ENCODE measurements at places on chromosomes 5 and 9.

GRCh38 chr5:68026092-68026885, 189.3 kb upstream of the PIK3R1 start:
- no peak for DNase-seq

DNA sequence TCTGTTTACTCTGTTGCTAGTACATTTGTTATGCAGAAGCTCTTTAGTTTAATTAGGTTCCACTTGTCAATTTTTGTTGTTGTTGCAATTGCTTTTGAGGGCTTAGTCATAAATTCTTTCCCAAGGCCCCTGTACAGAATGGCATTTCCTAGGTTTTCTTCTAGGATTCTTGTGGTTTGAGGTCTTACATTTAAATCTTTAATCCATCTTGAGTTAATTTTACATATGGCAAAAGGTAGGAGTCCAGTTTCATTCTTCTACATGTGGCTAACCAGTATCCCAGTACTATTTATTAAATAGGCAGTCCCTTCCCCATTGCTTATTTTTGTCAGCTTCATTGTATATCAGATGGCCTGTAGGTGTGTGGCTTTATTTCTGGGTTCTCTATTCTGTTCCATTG, 792.4 kb downstream of the PTPRD start:
- no peak for DNase-seq

- no peak for DNase-seq
Measured at GRCh38 chr9:19018201-19018600, 14.8 kb downstream of the SAXO1 start.

GRCh38 chr5:139955053-139955605, 88.0 kb downstream of the NRG2 start:
- no peak for DNase-seq

- no peak for DNase-seq
Measured at GRCh38 chr5:67317603-67318002, 121.0 kb upstream of the CD180 start.

- DNase-seq: no peak
Measured at GRCh38 chr9:97041898-97042297, 3.0 kb upstream of the CTSV start.

GRCh38 chr9:81684635-81685034, 4.7 kb downstream of the TLE1 start:
- no peak for DNase-seq

- DNase-seq: no peak
Measured at GRCh38 chr9:108277216-108277615, 578.6 kb downstream of the ACTL7B start.

DNA sequence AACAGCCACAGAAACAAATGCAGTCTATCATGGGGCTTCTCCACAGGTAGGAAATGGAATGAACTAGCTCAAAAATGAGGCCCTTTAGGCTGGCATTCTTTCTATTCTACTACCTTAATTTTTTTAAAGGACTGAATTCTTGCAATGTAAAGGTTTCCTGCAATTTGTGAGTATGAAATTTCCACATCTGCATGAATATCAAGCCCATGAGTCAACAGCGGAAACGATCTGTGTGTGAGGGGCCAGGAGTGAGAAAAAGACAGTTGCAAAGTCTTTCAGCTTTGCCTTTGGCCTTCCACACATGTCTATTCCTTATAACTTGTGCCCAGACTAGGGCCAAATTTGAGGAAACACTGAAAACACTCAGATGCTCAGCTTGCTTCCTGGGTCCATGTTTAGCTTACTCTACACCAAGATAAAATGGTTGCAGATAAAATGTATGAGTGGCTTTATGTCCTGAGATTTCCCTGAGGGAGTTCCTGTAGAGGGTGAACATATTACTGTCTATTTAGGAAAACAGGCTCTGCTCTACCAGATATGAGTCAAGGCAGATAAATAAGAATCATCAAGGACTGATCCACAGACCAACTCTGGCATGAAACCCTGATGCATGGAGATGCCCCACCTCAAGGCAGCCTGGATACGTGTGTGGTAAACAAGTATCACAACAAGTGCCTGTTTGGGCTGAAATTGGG, 46.5 kb downstream of the RETREG1 start:
- no peak for DNase-seq

- no peak for DNase-seq
Measured at GRCh38 chr9:18921366-18922075, 111.5 kb downstream of the SAXO1 start.

GRCh38 chr9:103837940-103838339, 256.2 kb upstream of the SMC2 start:
- DNase-seq: no peak

DNA sequence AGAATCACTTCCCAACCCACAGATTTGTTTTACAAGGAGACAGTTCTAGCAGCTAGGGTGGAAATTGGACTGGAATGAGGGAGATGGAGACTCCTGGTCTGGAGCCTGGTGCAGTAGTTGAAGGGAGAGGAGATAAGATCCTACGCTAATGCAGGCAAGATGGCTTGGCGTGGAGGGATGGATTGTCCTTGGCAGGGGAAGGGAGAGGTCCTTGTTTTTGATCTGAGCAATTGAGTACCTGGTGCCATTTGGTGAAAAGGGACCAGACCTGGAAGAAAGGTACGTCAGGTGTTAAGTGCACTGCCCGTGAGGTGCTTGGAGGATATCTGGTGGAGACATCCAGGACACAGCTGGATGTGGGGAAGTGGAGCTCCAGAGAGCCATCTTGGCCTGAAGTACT, 35.7 kb downstream of the ANGPTL2 start:
- DNase-seq: no peak

DNA sequence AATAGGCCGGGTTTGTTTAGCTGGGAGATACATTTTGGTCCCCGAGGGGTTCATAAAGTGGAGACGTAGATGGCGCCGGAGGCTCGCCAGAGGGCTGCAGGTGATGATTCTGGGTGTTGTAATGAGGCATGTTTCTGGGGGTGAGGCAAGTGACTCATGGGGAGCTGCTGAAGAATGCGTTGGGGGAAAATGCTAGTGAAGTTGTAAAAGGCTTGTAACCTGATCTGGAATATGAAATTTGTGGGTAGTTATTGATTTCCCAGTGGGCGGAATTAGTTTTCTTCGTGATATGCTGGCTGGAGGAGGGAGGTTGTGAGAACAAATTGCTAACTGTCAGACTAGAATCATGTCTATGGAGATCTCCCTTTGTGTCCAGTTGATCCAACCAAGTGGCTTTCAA, 158.3 kb downstream of the DOCK2 start:
- DNase-seq: no peak

DNA sequence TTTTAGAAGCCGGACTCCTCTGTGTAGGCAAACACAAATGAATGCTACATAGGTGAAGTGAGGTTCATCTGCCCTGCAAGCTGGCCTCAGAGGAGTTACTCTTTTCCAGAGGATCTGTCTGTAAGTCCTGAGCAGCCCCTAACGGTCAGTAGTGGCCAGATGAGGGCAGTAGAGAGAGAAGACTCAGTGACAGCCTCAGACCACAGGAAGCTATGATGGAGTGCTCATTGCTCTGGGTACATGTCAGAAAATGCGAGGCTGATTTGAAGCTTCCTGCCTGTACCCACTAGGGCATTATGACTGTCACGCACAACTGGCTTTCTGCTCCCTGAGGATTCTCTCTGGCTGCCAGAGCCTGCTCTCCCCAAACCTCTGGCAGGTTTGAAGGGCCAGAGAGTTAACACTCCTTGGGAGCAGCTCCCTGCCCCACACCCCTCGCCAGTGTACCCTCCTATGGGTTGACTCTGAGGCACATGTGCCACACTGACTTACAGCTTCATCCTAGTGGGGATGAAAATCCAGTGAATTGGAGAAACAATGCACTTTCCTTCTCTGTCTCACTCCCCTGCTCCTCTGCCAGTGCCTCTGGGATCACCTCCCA, 141.5 kb downstream of the GABRG2 start:
- DNase-seq: no peak

DNA sequence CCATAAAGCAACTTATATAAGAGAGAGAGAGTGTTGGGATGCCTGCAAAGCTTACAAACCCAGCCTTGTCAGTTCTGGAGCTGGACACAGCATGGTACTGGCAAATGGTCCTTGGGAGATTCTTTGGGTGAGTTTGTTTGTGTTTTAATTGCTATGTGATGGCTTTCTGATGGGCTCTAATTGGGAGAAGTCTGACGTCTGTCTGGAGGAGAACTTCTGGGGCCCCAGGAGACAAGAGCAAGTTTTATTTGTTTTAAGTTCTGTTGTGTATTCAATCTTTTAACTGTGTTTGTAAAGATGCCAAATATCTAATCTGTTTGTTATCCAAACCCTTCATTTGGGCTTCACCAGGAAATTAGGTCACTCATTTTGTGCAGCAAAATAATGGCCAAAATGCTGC, 50.3 kb upstream of the AFAP1L1 start:
- no peak for DNase-seq

DNA sequence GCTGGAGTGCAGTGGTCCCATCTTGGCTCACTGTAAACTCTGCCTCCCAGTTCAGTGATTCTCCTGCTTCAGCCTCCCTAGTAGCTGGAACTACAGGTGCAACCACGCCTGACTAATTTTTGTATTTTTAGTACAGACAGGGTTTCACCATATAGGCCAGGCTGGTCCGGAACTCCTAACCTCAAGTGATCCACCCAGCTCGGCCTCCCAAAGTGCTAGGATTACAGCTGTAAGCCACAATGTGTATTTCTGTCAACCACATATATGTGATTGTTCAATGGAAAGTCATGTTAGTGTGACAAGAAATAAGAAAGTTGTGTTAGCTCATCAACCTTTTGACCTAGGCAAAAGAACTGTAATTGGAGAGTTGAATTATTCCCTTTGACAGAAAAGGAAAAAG, 677.1 kb upstream of the CHD1 start:
- no peak for DNase-seq

GRCh38 chr5:176589039-176589769, 20.8 kb downstream of the GPRIN1 start:
- DNase-seq: no peak

DNA sequence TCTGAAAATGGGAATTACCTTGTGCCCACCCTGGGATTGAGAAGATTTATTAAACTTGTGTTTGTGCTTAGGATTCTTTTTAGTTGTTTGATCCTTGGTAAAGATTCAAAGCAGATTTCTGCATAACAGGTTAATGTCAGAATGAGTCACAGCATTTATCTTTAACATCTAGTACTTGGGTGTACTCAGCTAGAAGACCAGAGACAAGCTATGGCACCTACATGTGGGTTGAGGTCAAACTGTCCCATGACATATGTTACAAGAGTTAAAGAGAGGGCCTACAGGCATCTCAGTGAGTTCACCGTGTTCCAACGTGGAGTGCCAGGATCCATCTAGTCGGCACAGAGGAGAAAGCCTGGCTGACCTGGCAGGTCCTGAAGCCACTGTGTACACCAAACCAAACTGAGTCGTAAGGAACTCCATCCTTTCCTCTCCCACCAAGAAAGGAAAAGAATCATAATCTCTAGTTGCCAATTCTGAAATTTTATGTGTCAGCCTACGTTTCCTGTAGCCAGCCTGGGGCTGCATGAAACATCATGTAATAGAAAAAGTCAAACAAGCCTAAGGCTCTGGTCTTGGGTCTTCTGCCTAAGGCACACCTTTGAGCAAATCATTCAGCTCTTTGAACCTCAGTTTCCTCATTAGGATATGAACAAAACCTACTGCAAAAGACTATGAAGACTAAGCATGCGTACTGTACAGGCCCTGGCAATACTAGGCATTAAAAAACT, 73.7 kb downstream of the RCL1 start:
- no peak for DNase-seq

DNA sequence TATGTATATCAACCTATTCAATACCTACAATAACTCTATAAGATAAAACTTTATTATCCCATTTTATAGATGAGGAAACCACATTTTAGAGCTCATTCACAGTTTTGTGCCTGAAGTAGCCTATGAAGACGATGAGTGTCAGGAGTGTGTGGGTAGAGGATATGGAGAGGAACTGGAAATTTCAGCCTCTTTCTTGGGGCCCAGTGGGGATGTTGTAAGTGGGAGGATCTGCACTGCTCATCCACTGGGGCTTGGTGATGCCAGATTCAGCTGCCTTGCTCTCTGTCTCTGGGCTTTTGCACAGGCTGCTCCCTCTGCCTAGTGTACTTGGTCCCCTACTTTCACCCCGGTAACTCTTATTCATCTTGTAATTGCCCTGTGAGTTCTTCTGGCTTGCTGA, 194.7 kb downstream of the SREK1 start:
- DNase-seq: no peak

DNA sequence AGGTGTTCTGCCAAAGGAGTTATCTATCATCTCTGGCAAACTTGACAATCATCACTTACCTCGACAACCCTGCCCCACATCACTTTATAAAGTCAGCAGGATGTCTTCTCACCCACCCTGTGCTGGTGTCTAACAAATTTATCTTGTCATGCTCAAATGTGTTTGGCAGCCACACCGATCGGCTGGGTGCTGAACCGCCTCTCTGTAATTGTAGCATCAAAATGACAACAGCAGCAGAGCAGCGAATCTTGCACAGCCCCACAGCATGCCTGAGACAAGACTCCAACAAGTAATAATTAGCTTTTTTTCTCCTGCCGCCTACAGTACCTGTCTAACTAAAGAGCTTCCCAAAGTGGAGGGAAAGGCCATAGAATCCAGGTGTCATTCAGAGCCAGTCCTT, 176.2 kb downstream of the NR3C1 start:
- no peak for DNase-seq

DNA sequence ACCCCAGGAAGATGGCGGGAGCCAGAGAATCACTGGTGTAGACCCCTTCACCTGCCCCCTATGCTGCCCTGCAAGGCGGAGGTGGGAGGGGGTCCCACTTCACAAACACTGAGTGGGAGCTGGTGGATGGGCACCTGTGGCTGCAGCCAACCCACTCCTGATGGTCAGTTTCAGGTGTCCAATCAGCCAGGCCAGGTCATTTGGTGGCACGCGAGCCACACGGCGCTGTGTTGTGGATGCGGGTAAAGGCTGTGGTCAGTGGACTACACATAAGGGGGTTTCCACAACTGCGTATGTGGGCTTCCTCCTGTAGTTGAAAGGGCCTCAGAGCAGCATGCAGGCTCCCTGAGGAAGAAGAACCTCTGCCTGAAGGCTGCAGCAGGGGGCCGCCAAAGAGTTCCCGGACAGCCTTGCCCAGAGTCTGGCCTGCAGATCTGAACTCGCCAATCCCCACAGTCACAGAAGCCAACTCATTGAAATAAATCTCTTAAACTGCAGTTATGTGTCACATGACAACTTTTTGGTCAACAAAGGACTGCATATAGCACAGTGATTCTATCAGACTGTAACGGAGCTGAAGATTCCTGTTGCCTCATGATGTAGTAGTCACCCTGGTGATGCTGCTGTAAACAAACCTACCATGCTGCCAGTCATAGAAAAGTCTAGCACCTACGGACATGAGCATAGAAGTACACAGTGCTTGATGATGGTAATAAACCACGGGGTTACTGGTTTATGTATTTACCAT, 284.7 kb upstream of the IRX2 start:
- no peak for DNase-seq

GRCh38 chr5:160269017-160269416, 39.7 kb downstream of the FABP6 start:
- no peak for DNase-seq

Measured in NCI-H1930 (cell line).